ENCODE measurements at places on chromosomes 1 and 21. TPM values are rescaled to one million over a fixed set of nuclear protein-coding genes. Genes with fewer than 3 reads are reported as not detected.

CRNN gene
- total RNA-seq, result not detected

PLA2G2D gene
- total RNA-seq, result under 0.01 TPM

TNNT2 gene
- total RNA-seq, result not detected

CAPN9 gene
- not detected for total RNA-seq

OLIG2 gene
- under 0.01 TPM for total RNA-seq

SH2D1B gene
- total RNA-seq, result under 0.01 TPM

HOOK1 gene
- total RNA-seq, result 1.3 TPM

- DNase-seq, result no peak
These were observed 40.3 kb downstream of the EPHA2 start for GRCh38 chr1:16115468-16115983.

DNA sequence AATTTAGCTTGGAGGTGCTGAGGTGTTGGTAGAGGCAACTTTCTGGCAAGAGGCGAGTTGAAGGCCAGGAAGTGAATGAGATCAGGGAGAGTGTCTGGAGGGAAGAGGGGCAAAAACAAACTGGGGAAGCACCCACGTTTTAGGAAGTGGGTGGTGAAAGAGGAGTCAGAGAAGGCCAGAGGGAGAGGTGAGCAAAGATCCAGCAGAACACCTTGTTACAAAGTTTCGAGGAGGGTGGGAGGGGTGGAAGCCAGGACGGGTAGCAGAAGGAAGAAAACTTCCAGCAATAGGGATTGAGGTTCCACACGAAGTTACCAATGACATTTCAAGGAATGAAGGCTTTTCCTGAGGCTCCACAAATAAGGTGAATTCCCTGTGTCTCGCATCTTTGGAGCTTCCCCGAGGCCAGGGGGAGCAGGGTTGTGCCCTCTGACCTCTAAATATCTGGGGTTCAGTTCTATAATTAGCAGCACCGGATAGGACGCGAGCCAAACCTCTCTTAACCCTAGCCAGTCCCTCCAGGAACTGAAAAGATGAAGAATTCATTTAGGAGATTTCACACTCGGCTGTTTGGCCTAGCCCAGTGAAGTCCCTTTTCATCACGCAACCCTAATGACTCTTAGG is 578 bp upstream of the SESN2 start:
- no peak for DNase-seq

GRCh38 chr21:34923202-34923601 is 125.9 kb downstream of the RUNX1 start:
- no peak for DNase-seq

- DNase-seq, result no peak
These were observed 163.5 kb downstream of the TOMM20 start for GRCh38 chr1:234965111-234965510.

DNA sequence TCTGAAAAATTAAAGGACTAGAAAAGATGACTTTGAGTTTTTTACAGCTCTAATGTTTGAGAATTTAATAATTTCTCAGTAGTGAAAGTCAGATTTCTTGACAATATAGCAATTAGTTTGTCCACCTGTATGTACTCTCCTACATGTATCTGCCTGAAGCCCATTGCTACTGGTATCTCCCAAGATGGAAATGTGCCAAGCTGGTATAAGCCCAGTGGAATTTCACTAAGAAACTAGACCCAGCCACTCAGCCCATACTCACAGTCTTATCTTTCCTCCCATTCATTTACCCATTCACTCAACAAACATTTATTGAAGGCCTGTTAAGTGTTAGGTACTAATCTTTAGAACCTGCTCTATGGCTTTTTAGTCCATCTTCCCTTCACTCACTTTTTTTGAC is 21.6 kb upstream of the TRIM45 start:
- no peak for DNase-seq

- no peak for DNase-seq
These were observed 12.3 kb upstream of the SEMA4A start for GRCh38 chr1:156140879-156141707.

DNA sequence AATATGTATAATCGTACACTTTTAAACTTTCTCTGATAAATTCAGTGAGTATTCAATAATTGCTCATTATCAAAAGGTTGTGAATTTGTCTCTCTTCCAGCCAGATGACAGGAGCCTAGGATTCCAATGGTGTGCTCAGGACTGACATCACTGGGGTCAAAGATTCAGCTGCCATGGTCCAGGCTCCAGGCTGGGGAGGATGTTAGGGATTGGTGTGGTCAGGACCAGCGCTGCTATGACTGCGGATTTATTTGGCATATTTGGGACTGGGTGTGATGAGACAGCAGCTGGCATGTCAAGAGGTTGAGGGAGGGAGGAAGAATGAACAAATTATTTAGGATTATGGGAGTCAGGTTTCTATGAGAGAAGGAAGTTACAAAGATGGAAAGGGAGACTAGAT is 48.2 kb upstream of the ABCA4 start:
- no peak for DNase-seq

DNA sequence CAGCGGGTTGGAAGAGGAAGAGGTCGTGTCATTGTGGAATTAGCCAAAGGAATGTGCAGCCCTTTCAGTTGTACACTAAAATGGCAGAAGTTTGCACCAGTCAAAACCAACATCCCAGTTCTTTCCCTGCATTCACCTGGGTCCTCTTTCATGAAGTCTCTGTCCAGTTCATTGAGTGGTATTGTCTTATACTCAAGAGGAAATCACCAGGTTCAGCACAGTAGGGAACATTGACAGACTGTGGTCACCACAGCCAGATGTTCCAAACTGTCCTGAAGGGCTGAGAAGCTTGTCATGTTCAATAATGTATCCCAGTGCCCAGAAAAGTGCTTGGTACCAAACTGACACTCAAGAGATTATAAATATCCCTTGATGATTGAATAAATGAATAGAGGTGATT is 131.6 kb downstream of the GLUL start:
- no peak for DNase-seq

GRCh38 chr1:76238094-76238628 is 163.6 kb downstream of the ST6GALNAC3 start:
- no peak for DNase-seq

- peak; percentile 91 for DNase-seq
These were observed 34.4 kb upstream of the TADA1 start for GRCh38 chr1:166910396-166910994.

DNA sequence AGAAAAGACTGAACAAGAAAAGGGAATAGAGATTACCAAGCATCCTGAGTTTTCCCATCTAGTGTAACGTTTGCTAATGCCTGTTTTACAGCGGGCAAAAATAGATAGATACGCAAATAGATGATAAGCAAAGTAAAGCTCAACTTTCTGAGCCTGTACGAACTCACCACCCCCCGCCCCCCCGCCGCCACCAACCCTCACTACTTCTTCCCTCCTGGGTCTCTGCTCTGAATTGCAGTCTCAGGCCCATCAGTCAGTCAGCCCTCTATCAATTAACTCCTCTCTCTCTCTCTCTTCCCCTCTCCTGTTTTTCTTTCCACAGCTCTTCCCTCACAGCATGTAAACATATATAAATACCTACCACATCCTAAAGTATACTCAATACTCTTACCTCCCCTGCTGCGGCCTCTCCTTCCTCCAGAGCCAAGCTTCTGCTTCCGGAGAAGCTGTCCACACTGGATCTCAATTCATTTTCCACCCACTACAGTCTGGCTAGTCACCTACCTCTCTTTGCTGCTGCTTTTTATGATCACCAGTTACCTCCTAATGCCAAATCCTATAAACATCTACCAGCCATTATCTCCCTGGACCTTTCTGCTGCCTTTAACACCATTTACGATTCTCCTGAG is 64.6 kb downstream of the CAPN2 start:
- DNase-seq, result no peak

DNA sequence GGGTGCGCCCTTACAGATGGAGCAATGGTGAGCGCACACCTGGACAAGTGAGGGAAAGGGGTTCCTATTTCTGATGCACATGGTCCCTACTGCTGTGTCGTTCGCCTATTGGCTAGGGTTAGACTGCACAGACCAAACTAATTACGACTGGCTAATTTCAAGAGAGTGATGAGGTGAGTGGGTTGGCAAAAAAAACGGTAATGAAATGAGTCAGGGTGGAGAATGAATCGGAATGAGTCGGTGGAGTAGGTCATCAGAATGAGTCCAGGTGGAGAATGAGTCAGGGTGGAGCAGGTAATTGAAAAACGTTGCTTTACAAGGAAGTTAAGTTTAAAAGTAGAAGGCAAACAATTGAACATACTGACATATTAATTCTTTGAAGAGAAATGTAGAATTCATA is 79.8 kb downstream of the WDR4 start:
- no peak for DNase-seq

DNA sequence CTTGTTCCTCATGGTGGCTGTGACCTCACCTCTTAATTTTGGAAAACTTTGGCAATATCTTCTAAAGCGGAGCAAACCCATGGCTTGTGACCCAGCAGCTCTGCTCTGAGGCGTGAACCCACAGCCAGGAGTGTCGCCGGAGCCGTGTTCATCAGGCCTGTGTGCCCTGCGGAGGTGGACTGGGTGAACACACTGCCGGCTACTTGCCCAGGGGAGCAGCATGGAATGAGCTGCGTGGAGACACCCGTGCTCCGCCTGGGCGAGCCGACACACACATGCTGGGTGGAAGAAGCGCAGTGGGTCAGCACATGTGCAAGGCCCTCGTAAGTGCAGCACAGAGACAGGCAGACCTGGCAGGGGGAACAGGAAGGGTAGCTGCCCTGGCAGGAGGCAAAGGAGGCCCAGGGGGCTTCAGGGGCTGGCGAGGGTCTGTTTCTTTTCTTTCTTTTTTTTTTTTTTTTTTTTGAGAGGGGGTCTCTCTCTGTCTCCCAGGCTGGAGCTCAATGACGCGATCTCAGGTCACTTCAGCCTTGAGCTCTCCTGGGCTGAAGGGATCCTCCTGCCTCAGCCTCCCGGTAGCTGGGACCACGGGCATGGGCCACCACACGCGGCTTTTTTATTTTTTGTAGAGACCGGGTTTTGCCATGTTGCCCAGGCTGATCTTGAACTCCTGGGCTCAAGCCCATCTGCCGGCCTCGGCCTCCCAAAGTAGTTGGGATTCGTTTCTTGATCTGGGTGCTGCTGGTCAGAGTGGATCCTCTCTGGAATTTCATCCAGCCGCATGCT is 41.8 kb downstream of the AGPAT3 start:
- no peak for DNase-seq

- no peak for DNase-seq
These were observed 25.6 kb upstream of the CDC42BPA start for GRCh38 chr1:227343727-227344551.

DNA sequence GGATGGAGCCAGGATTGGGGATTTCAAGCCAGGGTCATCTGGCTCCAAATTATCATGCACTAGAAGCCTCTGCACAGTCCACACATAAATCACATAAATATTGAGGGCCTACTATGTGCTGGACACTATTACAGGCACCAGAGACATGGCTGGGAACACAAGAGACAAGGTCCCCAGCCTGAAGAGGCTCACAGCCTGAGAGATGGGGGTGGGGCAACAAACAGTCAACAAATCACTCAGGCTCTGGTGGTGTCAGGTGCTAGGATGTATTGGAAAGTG is 41.6 kb upstream of the LAPTM5 start:
- no peak for DNase-seq

GRCh38 chr1:202516434-202516877 is 168.0 kb downstream of the PPP1R12B start:
- DNase-seq, result no peak

GRCh38 chr1:207309745-207310273 is 11.7 kb upstream of the CD55 start:
- DNase-seq, result no peak

GRCh38 chr1:7327849-7328248 is 443.2 kb upstream of the VAMP3 start:
- DNase-seq, result no peak

DNA sequence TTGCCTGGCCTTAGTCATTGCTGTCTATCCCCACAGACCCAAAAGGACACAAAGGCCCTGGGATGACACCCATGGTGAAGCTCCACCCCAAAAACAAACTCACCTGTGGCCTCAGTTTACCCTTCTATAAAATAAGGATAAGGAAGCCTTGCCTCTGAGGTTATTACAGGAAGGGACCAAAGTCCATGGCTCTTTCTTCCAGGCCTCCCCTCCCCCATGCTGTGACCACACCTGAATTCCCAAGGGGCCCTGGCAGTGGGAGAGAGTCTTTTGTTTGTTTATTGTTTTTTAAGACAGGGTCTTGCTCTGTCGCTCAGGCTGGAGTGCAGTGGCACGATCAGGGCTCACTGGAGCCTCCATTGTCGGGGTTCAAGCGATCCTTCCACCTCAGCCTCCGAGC is 10.5 kb upstream of the TNFRSF25 start:
- no peak for DNase-seq

DNA sequence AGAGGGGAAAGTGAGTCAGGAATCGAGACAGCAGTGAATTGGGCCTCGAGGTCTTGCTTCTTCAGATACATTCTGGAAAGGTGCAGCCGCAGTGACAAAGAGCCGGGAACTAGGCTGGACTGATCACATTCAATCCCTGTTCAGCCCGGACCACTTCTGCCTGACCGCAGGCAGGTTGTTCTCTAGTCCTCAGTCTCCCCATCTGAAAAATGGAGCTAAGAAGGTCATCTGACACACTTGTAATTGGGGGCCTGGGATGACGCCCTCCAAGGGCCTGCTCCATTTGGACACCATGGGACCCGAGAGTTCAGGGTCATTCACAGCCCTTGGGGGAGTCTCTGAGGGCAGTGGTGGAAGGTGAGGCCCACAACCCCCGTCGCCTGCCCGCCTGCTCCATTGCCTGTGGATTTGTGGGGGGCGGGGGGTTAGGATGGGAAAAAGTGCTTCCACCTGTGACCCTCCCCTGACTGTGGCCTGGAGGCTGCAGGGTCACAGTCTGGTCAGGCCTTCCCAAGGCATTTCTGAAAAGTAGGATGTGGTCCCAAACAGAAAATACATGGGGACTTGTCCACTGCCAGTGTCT is 87.9 kb upstream of the CSF3R start:
- no peak for DNase-seq
